ENCODE measurements at places on chromosomes 5 and 9.

DNA sequence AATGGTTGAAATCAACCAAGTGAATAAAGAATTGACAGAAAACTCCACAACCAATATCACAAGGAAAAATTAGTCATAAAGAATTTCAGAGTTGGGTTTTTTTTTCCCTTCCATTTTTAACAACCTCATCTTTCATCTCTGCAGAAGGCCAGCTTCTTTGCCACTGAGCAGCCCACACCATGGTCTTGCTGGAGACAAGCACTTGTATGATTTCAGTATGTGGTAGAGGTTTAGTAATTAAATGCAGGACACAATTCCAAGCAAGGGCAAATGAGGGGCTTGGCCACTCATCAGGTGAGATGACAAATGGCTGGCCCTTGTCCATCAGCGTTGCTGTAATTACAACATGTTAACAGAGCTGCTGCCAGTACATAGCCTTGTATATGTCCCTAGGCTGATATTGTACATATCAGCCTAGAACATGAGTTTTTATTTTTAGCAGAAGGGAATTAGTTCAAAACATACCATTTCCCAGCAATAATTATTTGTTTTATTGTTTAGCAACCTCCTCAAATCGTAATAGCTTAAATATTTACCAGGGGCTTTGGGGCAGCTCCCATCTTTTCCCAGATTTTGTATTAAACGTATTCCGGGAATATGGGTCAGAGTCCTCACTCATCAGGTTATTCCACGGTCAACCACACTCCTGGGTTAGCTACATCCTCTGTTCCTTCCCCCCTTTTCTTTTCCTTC lies 5.0 kb upstream of the C9 start:
- no peak for DNase-seq
- H3K4me3 ChIP-seq = no peak overlapping the region
- no peak overlapping the region for H3K27ac ChIP-seq
- H3K27me3 ChIP-seq = peaks cover 2% of the 10 kb centered on the region

GRCh38 chr9:114450833-114451706 lies 54.2 kb downstream of the WHRN start:
- peaks cover 28% of the 10 kb centered on the region for H3K4me1 ChIP-seq
- no peak for DNase-seq
- no peaks in the 10 kb centered on the region for H3K36me3 ChIP-seq
- H3K4me3 ChIP-seq = no peak overlapping the region
- no peaks in the 10 kb centered on the region for H3K27me3 ChIP-seq

GRCh38 chr9:86829496-86830046 lies 117.7 kb downstream of the GAS1 start:
- no peak overlapping the region for H3K4me3 ChIP-seq
- no peaks in the 10 kb centered on the region for H3K36me3 ChIP-seq
- no peaks in the 10 kb centered on the region for H3K4me1 ChIP-seq

DNA sequence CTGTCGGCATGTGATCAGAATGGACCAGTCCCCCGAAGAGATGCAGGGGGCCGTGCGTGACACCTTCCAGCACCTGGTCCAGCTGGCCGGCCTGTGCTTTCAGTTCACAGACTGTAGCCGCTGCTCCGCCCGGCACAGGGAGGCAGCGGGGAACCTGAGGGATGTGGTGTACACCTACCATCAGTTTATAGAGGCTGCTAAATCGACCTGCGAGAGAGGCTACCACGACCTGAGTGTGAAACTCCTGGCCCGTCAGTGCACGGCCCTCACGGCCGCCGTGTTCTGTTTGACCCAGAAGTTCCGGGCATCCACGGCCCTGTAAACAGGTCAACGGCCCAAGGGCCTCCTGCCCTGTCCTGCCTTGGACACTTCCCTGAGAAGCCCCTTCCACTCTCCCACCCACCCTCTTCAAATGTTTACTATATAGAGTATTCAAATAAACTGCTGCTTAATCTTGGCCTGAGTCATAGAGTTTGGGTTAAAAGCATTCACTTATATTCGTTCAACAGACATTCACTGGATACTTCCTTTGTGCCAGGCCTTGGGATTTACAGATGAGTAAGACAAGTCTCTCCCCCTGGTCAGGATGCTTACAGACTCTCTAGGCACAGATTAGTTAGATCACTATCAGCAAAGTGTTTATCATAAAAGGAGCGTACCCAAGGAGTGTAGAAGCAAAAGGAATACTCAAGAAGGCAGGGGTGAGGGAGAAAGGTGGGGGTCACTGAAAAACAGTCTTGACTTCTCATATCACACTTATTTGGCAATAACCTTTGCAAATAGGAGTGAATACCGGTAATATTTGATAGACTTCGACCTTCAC lies 6.9 kb upstream of the TRMT10B start:
- H3K27me3 ChIP-seq = no peaks in the 10 kb centered on the region
- DNase-seq = no peak
- no peaks in the 10 kb centered on the region for H3K4me1 ChIP-seq
- no peaks in the 10 kb centered on the region for H3K36me3 ChIP-seq
- no peak overlapping the region for H3K27ac ChIP-seq

GRCh38 chr9:134460206-134460605 lies 134.0 kb downstream of the RXRA start:
- H3K27me3 ChIP-seq = no peaks in the 10 kb centered on the region
- no peak for DNase-seq
- no peak overlapping the region for H3K27ac ChIP-seq
- H3K4me1 ChIP-seq = peaks cover 31% of the 10 kb centered on the region
- H3K36me3 ChIP-seq = no peaks in the 10 kb centered on the region
- H3K4me3 ChIP-seq = no peak overlapping the region

DNA sequence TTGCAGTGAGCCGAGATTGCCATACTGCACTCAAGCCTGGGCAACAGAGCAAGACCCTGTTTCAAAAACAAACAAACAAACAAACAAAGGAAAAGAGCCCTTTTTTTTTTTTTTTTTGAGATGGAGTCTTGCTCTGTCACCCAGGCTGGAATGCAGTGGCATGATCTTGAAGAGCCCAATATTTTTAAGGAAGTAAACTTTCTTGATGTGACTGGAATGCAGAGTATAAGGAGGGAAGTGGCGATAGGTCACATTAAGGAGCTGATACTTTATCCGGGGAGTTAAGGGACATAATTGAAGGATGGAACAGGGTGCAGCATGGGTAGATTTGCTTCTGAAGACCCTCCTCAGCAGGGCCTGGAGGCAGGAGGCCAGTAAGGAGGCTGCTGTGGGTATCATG lies 13.0 kb downstream of the NAIF1 start:
- no peaks in the 10 kb centered on the region for H3K36me3 ChIP-seq
- peaks cover 1% of the 10 kb centered on the region for H3K4me1 ChIP-seq
- no peak overlapping the region for H3K27ac ChIP-seq
- DNase-seq = no peak

DNA sequence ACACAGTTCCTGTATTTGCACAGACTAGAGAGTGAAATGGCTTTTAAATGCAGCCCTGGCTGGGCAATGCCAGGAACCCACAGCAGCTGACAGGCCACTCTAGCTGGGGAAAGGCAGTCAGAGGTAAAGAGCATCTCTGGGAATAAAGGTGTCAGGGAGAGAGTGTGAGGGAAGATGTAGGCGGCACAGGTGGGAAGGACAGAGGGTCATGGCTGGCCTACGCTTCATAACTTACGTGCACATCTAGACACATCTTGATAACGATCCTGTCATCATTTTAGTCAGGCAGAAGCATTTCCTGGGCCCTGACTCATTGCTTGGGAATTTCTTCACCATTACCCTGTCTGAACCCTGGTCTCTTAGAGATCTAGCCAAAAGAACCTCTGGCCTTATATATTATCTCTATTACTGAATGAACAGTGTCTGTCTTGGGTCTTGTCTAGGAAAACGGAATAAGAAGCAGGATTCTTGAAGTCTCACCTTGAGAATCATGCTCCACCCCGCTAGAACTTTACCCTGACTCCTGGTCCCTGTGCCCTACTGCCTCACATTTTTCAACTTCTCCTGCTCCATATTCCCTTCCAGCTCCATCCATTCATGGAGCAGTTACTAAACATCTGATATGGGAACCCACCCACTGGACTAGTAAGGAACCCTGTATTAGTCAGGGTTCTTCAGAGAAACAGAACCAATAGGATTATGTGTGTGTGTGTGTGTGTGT lies 106.4 kb upstream of the ELL2 start:
- H3K27ac ChIP-seq = peak overlapping the region; percentile 87
- H3K4me3 ChIP-seq = peak overlapping the region; percentile 2
- H3K4me1 ChIP-seq = peaks cover 71% of the 10 kb centered on the region
- DNase-seq = no peak
- H3K27me3 ChIP-seq = no peaks in the 10 kb centered on the region

DNA sequence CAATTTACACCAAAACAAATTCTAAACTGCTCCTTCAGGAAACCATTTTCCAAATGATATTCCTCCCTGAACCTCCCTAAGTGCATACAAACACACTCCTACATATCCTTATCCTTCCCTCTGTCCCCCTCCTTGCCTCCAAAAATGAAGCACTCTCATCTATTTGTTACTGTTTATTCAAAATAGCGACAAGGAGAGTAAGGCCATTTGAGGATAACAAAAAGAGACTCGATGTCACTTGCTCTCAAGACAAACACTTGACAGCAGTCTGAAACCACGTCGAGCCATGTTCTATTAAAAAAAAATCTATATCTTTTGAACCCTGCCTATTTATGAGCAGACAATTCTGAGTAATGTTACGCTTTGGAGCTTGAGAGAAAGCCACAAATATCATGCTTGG lies 547.9 kb downstream of the DTWD2 start:
- H3K27ac ChIP-seq = no peak overlapping the region
- DNase-seq = no peak
- H3K36me3 ChIP-seq = no peaks in the 10 kb centered on the region

DNA sequence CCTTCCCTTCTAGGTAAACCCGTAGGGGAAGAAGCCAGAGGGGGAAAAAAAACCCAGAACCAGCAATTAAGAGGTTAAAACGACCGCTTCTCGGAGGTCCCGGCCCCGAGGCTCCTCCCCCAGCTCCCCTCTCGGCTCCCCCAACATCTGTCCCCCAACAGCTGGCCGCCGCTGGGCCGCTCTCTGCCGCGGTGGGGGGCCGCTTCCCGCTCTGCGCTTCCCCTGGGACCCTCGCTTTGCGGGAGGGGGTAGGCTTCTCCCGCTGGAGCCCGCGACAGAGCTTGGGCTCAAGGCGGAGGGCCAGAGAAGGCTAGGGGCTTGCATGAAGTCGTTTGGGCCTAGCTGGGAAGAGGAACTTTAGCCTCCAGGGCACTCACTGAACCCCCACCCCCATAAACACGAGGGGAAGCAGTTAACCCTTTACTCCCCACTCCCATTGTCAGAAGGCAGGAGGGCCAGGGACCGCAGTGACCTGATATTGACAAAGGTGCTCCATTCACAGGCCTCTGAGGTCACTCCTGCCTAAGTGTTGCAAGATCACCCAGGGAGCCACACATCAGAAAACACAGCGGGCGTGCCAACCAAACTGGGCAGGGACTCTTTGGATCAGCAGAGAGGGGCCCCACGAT lies 7.5 kb downstream of the LHX6 start:
- H3K27ac ChIP-seq = no peak overlapping the region
- peaks cover 85% of the 10 kb centered on the region for H3K27me3 ChIP-seq
- no peak for DNase-seq
- no peak overlapping the region for H3K4me3 ChIP-seq
- no peaks in the 10 kb centered on the region for H3K36me3 ChIP-seq

DNA sequence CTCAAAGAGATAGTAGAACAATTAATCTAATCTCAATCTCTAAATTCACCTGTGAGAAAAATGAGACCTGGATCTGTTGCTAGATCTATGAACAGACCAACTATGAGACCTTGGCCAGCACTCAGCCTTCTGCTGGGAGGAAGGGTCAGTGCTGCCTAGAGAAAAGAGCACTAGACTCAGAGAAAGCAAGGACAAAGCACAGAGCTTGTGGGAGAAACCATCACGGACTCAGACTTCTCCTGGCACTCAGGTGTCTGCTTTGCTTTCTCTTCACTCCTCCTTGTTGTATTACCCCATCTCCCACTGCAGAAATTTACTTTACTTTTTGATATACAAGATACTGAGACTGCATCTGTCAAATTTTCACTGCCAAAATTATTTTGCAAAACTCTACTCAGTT lies 890.0 kb upstream of the NUDT12 start:
- no peak for DNase-seq
- H3K4me1 ChIP-seq = no peaks in the 10 kb centered on the region
- H3K4me3 ChIP-seq = no peak overlapping the region

GRCh38 chr9:104948277-104948676 lies 20.3 kb upstream of the ABCA1 start:
- H3K36me3 ChIP-seq = no peaks in the 10 kb centered on the region
- H3K4me3 ChIP-seq = no peak overlapping the region
- H3K4me1 ChIP-seq = no peaks in the 10 kb centered on the region

DNA sequence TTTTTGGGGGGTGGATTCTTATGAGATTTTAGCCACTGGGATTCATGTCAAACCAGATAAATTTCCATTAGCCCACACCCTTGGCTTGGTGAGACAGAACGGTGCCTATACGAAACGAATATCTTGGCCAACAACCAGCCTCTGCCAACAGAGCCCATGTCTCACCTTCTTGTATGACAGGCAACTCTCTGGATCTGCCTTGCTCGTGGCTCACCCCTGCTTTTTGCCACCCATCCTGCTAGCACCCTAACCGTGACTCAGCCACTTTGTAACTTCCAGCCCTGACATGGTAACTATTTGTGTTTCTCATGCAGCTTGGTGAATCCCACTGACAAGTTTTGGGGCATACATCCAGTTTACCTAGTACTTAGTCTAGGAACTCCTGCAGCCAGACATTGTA lies 457.0 kb downstream of the SPATA31D1 start:
- H3K27ac ChIP-seq = no peak overlapping the region
- no peak overlapping the region for H3K4me3 ChIP-seq
- H3K27me3 ChIP-seq = no peaks in the 10 kb centered on the region

- H3K27me3 ChIP-seq = no peaks in the 10 kb centered on the region
- H3K36me3 ChIP-seq = peaks cover 13% of the 10 kb centered on the region
- no peak overlapping the region for H3K27ac ChIP-seq
- peaks cover 40% of the 10 kb centered on the region for H3K4me1 ChIP-seq
- DNase-seq = no peak
These were observed 12.4 kb downstream of the CDC37L1 start for GRCh38 chr9:4691795-4692194.

DNA sequence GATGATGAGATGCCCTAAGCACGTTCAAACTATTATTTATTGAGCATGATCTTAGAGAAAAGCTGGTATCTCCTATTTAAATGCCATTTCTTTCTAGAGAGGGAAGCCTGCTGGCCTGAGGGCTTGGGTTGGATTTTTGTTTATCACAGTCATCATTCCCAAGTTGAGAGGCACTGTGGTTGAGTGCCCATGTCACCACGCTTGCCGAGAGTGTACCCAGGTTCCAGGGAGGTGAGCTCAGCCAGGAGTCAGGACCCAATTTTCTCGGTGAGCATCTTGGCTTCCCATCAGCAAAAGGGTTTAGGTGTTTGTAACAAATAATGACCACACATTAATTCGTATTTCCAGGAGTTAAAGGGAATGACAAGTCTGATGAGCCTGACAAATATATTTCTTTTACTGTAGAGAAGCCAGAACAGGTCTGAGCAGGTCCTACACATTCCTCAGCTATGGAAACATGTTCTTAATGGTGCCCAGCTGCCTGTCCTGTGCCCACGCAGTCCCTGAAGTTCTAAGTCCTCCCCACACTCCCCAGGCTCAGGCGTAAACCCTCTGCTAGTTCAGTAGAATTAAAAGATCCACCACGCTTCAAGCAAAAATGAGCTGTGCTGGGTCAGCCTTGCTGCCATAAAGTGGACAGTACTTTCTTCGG lies 258.9 kb upstream of the IRX2 start:
- H3K4me3 ChIP-seq = no peak overlapping the region
- H3K27me3 ChIP-seq = no peaks in the 10 kb centered on the region
- no peak overlapping the region for H3K27ac ChIP-seq
- no peaks in the 10 kb centered on the region for H3K4me1 ChIP-seq

All from activated naive CD8-positive, alpha-beta T cell treated with anti-CD3 and anti-CD28 coated beads, Interleukin-2, amount 50 U/mL, for 24 hours (primary cell).